ENCODE measurements at places on chromosomes 16 and 17.

DNA sequence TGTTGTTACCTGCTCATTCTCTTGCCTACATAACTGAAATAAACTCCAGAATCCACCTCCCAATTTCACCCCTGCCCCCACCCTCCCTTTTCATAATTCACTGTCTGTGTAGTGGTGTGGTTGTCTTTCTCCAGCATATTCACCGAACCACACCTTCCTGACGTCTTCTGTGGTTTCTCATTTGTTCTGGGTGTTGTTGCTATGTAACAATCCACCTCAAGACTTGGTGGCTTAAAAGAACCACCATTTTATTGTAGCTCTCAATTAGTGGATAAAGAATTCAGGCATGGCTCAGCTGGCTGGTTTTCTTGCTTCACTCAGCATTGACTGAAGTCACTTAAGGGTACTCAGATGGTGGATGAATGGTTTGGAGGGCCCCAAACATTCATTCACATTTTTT is 229.8 kb downstream of the MAF start:
- DNase-seq, result no peak

GRCh38 chr16:20826039-20826566 is 19.8 kb downstream of the REXO5 start:
- DNase-seq, result no peak

DNA sequence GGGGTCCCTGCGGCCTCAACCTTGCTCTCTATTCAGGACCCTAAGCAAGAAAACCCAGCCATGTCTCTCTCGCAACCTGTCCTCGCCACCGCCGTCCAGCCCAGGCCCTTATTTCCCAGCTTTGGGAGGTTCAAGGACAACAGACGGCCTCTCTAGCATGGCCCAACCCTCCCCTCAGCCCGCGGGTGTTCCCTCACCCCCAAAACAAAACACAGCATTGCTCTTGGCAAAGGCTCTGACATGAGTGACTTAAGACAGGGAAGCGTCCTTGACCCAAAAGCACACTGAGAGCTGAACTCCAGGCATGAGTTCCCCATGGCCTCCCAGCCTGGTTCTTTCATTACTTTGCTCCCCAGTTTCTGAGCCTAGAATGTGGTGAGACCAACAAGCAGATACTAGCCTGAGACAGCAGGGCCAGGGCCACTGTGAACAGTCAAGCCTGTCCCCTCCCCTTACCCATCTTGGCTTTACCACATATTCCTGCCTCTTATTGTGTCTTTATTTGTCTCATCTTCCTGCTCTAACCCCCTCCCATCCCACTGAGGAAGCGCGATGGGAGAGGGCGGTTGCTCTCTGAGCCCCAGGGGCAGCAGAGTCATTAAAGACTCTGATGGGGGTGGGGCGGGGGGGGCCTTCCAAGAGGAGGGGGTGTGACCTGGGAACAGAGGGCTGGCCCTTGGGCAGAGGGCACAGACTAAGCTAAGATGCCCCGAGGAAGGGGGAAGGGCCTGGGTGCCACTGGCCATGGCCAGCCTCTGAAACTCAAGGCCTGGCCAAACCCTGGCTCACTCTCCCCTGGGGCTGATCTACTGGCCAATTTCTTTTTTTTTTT is 11.8 kb downstream of the SREBF1 start:
- no peak for DNase-seq

- no peak for DNase-seq
These were observed 17.8 kb downstream of the ACTG1 start for GRCh38 chr17:81494626-81495377.

DNA sequence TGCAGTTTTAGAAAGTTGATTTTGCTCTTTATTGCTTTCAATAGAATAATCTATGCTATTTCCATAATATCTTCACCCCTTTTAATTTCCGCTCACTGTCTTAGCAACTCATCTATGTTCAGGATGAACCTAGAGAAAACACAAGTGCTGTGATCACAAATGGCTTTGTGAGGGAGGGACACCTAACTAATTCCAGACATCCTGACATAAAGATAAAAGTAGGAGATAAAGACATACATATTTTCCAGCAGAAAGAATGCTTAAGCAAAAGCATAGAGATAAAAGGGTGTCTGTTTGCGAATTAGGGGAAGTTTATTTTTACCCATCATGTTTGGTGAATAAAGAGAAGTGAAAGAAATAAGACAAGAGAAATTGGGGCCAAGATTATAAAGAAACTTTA is 254.2 kb downstream of the KCNJ2 start:
- no peak for DNase-seq

GRCh38 chr16:80707686-80708085 is 96.7 kb downstream of the CDYL2 start:
- DNase-seq, result no peak

DNA sequence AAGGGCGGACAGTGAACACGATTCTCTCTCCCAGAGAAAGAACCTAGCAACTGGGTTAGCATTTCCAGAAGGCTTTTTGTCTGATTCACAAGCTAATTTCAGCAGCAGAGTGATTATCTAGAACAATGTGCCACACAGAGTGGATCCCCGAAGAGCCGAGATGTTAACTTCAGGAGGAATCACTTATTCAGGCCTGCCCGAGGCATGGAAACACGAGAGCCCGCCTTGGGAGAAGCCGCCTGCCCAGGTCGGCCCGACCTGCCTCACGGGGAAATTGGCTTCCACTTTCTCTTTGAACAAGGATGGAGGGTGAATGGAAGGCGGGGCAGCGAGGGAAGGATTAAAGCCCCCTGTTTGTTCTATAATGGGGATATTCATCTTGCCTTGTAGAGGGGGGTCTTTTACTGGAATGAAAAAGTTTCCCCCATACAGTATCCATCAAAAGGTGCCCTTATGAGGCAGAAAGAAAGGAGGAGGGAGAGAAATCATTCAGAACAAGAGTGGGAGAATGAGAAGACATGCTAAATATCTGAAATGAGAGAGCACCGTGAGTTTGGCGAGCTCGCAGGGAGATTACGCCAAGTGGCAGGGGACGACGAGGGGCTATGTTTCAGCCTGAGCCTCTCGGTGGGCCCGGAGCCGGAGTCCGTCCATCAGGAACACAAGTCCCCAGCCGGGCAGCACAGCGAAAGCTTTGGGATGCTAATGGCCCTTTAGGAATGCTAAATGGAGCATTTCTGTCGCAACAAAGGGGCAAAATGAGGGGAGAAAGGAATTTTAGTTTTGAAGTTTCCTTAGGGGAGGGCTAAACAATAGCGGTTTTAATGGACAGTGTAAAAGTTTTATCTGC is 33.0 kb downstream of the NTN1 start:
- DNase-seq, result no peak

- DNase-seq, result no peak
These were observed 935 bp downstream of the USP32 start for GRCh38 chr17:60390925-60391470.

- no peak for DNase-seq
These were observed 23.6 kb downstream of the CIBAR2 start for GRCh38 chr16:85088570-85089199.

DNA sequence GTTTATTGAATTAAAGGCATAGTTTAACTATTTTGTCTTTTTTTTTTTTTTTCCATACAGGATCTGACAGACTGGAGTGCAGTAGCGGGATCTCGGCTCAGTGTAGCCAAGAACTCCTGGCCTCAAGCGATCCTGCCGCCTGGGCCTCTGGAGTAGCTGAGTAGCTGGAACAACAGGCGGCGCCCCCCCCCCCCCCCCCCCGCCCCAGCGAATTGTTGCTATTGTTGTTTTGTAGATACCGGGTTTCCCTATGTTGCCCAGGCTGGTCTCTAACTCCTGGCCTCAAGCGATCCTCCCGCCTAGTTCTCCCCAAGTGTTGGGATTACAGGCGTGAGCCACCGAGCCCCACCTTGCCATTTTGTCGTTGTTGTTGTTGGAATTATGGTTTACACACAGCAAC is 1.3 kb upstream of the CENPV start:
- no peak for DNase-seq

GRCh38 chr17:32388613-32389459 is 38.9 kb downstream of the ZNF207 start:
- no peak for DNase-seq

DNA sequence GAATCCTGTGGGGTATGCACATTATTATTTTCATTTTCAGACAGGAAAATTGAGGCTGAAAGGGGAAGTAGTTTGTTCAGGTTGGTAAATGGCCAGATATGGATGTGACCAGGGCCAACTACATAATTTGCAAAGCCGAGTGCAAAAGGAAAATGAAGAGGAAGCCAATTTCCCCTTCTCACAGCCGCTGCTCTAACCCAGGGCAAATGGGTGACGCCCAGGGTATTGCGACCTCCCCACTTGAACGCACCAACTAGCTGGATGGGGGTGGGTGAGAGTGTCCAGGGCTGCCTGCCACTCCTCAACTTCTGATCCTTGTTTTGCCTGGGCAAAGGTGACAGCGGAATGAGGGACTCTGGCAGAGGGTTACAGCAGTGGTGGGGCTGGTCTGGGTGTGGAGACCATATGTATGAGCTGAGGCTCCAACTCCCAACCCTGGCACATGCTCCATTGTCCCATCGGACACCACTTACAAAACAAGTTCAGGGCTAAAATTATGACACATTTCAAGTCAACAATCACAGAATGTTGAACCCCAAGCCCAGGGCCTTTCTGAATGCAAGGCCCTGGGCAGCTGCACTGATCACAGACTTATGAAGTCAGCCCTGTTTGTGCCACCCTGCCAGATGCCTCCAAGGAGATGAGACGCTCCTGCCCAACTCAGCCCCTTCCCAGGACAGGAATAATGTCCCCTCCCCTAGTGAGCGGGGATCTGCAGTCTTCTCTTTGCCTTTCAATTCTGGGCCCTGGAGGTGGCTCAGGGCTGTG is 1.7 kb downstream of the ANKRD40CL start:
- no peak for DNase-seq
